Activated CD4-positive, CD25-positive, alpha-beta regulatory T cell treated with anti-CD3 and anti-CD28 coated beads, Interleukin-2, amount 50 U/mL, for 72 hours (primary cell): ENCODE measurements at places on chromosomes 12 and 14.

DNA sequence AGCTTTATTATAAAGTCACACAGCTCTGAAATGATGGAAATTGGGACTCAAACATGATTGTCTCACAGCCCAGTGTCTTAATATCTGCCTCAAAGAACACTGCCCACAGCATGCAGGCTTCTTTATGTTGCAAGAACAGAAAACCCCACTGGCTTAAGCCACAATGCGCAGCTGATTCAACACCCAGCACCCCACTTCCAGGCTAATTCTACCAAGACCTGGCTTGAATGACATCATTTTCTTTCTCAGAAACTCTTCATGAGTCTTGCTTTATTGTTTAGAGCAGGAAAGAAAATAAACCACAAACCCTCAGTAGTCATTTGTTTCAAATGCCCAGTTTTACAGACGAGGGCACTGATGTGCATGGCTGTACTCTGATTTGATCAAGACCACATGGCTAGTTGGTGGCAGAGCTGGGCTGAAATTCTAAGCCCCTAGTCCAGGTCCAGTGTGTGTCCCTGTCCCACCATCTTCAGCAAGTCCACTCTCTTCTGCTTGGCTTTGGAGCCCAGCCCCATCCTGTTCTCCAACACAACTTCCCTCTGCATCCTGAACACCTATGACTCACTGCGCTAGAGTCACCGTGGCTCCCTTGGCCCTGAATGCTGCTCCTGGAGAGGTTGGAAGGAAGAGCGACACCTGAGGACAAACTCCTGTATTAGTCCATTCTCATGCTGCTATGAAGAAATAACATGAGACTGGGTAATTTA, 50.3 kb upstream of the SRSF5 start:
- no peak for DNase-seq

GRCh38 chr14:105883066-105884005, 357.0 kb downstream of the TMEM121 start:
- peak; percentile 6 for DNase-seq

DNA sequence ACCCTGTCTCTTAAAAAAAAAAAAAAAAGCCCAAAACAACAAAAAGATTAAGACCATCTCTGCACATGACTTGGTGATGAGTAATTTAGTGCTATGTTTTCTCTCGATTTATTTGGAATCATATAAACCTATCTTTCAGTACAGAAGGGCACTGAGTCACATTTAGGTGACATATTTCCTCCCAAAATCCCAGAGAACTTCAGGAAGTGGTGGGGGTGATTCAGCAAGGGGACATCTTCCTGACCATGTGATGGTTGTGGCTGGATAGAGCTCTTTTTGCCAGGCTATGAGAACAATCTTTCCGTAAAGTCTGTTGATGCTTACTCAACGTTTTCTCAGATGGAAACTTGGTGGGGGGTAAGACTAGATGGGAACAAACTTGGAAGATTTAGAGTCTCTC, 50.0 kb downstream of the PPFIBP1 start:
- DNase-seq: no peak

GRCh38 chr14:58904776-58905175, 267.0 kb downstream of the DACT1 start:
- DNase-seq: no peak

DNA sequence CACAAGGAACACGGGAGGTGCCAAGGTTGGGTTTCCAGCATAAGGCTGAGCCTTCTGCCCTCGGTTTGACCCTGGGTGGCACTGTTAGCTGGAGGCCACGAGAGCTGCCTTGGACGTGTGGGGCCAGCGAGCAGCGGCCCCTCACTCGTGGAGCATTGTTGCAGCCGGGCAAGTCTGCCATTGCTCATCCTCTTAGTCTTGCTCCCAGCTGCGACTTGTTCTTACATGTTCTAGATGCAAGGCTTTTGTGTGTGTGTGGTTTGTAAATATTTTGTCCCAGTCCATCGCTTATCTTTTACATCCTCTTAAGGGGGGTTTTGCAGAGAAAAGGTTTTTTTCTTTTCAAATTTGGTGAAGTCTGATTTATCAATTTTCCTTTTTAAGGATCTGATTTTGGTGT, 21.1 kb upstream of the C1S start:
- DNase-seq: no peak

GRCh38 chr14:50099335-50099734, 17.0 kb downstream of the VCPKMT start:
- no peak for DNase-seq

DNA sequence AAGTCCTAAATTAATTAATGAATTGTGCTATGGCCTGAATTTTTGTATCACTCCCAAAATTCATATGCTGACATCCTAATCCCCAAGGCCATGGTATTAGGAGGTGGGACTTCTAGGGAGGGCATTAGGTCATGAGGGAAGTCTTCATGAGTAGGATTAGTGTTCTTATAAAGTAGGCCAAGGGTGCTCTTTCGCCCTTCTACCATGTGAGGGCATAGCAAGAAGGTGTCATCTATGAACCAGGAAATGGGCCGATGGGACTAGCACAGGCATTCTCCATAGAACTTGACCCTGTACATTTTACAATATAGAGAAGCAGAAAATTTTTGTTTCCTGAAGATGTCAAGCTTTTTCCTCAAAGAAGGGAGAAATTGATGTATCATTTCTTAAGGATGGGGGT, 12.5 kb downstream of the SYT10 start:
- DNase-seq: no peak

- no peak for DNase-seq
Observed at GRCh38 chr14:73375861-73376260, 82.5 kb downstream of the NUMB start.

DNA sequence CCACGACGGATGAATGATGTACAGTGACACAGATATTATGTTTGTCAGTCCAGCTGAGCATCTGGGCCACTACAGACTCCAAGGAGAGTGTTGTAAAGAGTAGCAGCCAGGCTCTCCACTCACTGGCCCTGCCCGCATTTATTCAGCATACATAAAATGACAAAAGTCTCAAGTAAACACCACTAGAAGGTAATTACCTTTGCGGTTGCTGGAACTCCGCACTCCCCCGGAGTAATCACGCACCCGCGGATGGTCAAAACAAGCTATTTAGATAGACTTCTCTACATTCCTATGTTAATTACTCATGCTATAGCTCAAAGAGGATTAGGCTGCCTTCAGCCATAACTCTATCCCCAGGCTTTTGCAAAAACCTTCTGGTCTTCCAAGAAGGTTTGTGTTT, 18.8 kb upstream of the STRAP start:
- no peak for DNase-seq

- no peak for DNase-seq
Observed at GRCh38 chr14:102125546-102125945, 14.2 kb upstream of the WDR20 start.

DNA sequence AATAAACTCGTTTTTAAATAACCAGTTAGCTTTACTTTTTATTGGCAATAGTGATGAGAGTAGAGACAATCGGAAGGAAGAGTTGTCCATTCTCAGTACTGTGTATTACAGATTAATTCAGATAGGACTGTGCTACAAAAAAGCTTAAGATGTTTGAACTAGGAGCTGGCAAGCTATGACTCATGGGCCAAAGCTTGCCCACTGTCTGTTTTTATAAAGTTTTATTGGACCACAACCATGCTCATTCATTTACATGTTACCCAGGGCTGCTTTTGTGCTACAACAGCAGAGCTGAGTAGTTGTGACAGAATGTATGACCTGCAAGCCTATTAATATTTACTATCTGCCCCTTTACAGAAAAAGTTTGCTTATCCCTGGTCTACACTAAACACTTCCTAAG, 19.4 kb downstream of the GNS start:
- no peak for DNase-seq

GRCh38 chr14:68137704-68138619, 318.4 kb downstream of the RAD51B start:
- no peak for DNase-seq

- DNase-seq: no peak
Observed at GRCh38 chr14:98808494-98809407, 463.2 kb downstream of the BCL11B start.

- DNase-seq: no peak
Observed at GRCh38 chr12:78696267-78696666, 168.3 kb upstream of the SYT1 start.

DNA sequence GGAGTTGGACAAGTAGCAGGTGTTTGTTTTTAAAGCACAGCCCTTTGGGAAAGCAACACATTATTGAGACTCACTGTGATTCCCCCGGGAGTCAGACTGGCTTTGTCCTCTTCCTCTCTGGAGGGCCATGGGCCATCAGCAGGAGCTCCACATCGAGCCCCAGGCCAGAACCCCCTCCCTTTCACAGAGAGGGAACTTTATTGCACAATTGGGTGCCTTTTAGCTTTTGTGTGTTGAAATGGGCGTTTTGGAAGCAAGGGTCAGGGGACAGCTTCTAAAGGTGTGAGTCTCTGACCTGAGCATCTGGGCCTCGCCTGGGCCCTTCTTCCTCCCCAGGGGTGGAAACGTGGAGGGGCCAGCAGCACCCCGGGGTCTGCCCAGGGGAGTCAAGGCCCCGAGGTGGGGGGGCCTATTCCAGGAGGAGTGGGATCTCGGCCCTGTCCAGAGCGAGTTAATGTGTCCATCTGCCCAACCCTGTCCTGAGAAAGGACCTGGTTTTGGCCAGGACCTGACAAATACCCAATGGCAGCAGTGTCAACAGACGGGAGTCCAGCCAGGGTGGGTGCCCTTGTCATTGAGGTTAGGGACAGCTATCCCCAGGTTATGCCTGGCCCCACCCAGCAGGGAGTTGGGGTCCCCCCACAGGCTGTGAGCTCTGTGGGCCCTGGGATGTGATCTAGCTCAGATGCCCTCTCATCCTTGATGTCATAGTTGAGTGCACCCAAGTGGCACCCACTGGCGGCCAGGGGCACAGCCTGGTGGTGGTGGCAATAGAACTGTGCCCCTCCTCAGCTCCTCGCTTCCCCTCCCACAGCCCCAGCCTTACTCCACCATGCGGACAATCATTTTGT, 37.1 kb downstream of the SLC8B1 start:
- DNase-seq: no peak

- no peak for DNase-seq
Observed at GRCh38 chr14:83714151-83714550, 1815.8 kb upstream of the FLRT2 start.

- DNase-seq: no peak
Observed at GRCh38 chr14:61566537-61567225, 128.6 kb upstream of the HIF1A start.

- no peak for DNase-seq
Observed at GRCh38 chr12:99769396-99769980, 121.9 kb downstream of the GARIN6 start.

- DNase-seq: no peak
Observed at GRCh38 chr12:58887068-58887467, 33.2 kb downstream of the LRIG3 start.

DNA sequence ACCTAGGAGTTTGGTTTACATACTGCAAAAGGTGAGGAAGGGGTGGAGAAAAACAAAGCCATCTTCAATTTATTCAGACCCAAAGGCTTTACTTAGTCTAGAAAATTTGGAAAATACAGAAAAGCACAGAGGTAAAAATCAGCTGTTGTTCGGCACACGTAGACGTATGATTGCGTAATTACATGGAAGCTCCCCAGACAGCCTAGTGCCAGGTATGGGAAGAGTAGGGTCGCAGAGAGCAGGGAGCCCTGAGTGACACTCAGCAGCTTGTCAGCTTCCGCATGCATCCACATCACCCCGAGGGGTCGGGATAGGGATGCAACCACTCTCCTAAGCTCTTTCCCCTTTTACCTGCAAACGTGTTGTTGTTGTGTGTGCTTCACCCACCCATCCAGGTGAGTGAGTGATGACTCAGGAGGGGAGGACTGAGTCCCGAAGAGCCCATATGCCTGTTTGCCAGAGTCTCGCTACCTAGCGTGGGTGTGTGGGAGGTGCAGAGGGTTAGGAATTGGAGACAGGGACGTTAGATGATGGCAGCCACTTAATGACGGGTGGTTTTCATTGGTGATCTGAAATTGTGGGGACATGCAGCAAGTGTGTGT, 20.1 kb downstream of the PIWIL1 start:
- DNase-seq: no peak

GRCh38 chr12:52870361-52871290, 21.8 kb upstream of the KRT78 start:
- DNase-seq: peak; percentile 76

GRCh38 chr12:108884116-108885012, 4.5 kb downstream of the DAO start:
- peak; percentile 77 for DNase-seq

- DNase-seq: no peak
Observed at GRCh38 chr12:86331012-86331411, 74.8 kb upstream of the MGAT4C start.

DNA sequence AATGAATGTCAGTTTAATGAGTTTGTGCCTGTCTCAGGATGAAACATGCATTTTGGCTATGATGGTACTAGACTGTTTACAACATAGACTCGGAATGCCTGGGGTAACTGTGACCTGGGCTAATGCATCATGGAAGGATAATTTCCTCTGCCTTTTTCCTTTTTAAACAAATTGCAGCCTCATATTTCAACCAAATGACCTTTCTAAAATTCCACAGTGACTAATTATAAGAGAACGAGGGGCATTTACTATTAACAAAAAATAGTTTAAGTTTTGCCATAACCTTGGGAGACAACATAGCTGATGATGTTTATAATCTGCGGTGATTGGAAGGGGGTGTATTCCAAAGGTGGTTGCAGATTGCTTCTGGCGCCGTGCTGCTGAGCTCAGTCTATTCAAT, 1140.5 kb downstream of the GALC start:
- no peak for DNase-seq

GRCh38 chr12:95591731-95592130, 40.5 kb upstream of the USP44 start:
- no peak for DNase-seq

DNA sequence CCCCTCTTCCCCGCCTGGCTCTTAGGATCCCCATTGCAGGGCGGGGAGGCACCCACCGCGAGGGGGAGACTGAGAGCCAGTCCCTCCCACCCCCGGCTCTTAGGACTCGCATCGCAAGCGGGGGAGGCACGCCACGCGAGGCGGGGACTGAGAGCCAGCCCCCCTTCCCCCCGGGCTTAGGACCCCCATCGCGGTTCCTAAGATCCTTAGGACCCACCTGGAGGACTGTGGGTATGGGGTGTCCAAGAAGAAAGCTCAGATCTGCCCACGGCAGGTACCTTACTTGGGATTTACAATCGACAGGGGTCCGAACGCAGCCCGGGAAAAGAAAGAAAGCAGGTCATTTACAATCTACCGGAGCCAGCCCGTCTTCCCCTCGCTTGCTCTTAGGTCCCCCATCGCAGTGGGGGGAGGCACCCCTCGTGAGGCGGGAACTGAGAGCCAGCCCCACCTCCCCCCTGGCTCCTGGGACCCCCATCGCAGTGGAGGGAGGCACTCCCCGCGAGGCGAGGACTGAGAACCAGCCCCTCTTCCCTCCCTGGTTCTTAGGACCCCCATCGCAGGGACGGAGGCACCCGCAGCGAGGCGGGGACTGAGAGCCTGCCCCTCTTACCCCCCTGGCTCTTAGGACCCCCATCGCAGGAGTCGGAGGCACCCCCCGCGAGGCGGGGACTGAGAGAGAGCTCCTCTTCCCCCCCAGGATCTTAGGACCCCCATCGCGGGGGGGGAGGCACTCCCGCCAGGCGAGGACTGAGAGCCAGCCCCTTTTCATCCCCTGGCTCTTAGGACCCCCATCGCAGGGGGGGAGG, 43.7 kb downstream of the DDX11 start:
- DNase-seq: peak; percentile 64

- no peak for DNase-seq
Observed at GRCh38 chr12:132064631-132065030, 79.5 kb downstream of the DDX51 start.

- no peak for DNase-seq
Observed at GRCh38 chr12:26878661-26879119, 45.7 kb upstream of the ITPR2 start.

- no peak for DNase-seq
Observed at GRCh38 chr14:73223049-73223448, 14.3 kb upstream of the PAPLN start.
